Esophagus squamous epithelium (tissue), 5 donors: ENCODE measurements at places on chromosomes 3 and 15.
A peak's percentile ranks its signal among the peaks of the same experiment; 100 is the strongest.

DNA sequence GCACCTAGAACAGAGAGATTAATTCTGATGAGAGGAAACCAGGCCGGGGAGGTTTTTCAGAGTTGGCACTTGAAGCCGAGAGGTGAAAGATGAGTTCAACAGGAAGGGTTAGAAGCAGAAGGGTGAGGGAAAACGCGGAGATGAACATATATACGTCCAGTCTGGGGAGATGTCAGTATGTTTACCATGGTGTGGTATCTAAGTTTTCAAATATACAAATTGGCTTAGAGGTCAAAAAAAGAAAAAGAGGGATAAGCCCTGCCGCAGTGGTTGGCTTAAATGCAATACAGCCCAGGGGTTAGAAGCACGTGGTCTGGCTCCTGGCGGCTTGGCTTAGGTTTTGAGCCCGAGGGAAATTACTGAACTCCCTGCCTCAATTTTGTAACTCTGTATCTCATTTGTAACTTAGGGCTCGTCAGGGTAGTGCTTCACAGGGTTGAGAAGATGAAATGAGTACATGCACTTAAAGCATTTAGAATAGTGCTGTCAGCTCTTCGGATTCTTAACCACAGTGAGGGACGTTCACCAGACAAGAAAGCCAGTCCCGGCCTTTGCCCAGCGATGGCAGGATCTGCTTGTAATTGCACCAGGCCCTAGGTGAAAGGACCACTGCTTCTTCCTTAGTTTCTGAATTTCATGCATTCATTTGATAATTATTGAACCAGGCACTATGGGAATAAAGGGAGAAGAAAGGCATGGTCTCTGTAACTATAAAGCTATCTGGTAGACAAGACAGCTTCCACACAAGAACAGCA is 6.4 kb downstream of the HES1 start:
- DNase-seq: no peak
- peaks cover 8% of the 10 kb centered on the region for H3K36me3 ChIP-seq
- no peaks in the 10 kb centered on the region for H3K27me3 ChIP-seq
- H3K4me3 ChIP-seq: peak overlapping the region; percentile 28

- DNase-seq: no peak
- peaks cover 4% of the 10 kb centered on the region for H3K36me3 ChIP-seq
- no peaks in the 10 kb centered on the region for H3K27me3 ChIP-seq
- H3K4me1 ChIP-seq: peaks cover 8% of the 10 kb centered on the region
These were observed 28.6 kb upstream of the PLXNA1 start for GRCh38 chr3:126954141-126954842.

DNA sequence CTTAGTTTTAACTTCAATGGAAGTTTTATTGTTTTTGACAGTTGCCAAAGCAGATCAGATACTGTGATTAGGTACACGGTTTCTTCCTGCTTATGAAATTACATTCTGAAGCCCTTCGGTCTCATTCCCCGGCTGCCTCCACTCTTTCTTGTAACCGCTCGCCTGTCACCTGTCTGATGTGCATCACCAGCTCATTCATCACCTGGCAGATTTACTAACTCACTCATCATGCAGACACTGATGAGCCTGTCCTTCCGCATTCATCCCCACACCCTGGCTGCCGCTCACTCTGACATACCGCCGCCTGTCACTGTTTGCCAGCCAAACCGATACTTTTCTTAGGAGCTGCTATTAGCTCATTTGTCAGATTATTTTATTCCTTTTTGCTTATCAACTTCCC is 82.8 kb upstream of the NSMCE3 start:
- DNase-seq: no peak
- no peaks in the 10 kb centered on the region for H3K4me1 ChIP-seq
- no peak overlapping the region for H3K27ac ChIP-seq
- no peaks in the 10 kb centered on the region for H3K36me3 ChIP-seq
- no peak overlapping the region for H3K4me3 ChIP-seq
- H3K27me3 ChIP-seq: no peaks in the 10 kb centered on the region

- H3K4me1 ChIP-seq: no peaks in the 10 kb centered on the region
- H3K4me3 ChIP-seq: no peak overlapping the region
- H3K27ac ChIP-seq: no peak overlapping the region
- DNase-seq: no peak
These were observed 255.6 kb downstream of the MAGI1 start for GRCh38 chr3:65783117-65783516.

DNA sequence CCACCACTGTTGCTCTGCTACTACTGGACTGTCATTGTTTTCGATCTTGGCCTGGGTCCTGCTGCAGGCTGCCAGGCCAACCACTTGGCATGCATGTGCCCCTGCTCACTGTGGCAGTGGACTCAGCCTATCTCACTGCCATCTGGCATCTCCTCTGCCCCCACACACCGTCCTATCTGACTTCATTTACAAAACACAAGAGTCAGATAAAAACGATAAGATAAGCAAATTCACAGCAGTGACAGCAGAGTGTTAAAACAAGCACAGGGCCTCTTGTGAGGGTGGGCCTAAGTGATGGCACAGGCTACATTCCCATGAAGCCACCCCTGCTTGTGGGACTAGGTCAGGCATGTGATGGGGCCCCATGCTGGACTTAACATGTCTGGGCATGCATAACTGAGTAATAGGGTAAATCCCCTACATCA is 68.1 kb downstream of the CRYGS start:
- no peak overlapping the region for H3K4me3 ChIP-seq
- H3K36me3 ChIP-seq: no peaks in the 10 kb centered on the region
- H3K4me1 ChIP-seq: no peaks in the 10 kb centered on the region
- DNase-seq: no peak
- no peak overlapping the region for H3K27ac ChIP-seq

GRCh38 chr3:64295594-64295993 is 70.3 kb upstream of the PRICKLE2 start:
- H3K27me3 ChIP-seq: no peaks in the 10 kb centered on the region
- no peaks in the 10 kb centered on the region for H3K36me3 ChIP-seq
- no peak overlapping the region for H3K4me3 ChIP-seq
- H3K27ac ChIP-seq: no peak overlapping the region
- no peak for DNase-seq

- H3K27me3 ChIP-seq: no peaks in the 10 kb centered on the region
- no peak for DNase-seq
- peaks cover 13% of the 10 kb centered on the region for H3K4me1 ChIP-seq
These were observed 23.4 kb upstream of the CLEC3B start for GRCh38 chr3:45002720-45003119.

- DNase-seq: no peak
- no peak overlapping the region for H3K4me3 ChIP-seq
- H3K36me3 ChIP-seq: peaks cover 8% of the 10 kb centered on the region
These were observed 6.3 kb downstream of the TM4SF1 start for GRCh38 chr3:149371001-149371722.

- no peak overlapping the region for H3K4me3 ChIP-seq
- no peaks in the 10 kb centered on the region for H3K4me1 ChIP-seq
- no peaks in the 10 kb centered on the region for H3K27me3 ChIP-seq
- DNase-seq: no peak
These were observed 163.8 kb upstream of the CDIN1 start for GRCh38 chr15:36415643-36416042.

GRCh38 chr15:40032125-40032839 is 6.7 kb downstream of the SRP14 start:
- H3K4me3 ChIP-seq: no peak overlapping the region
- no peak for DNase-seq
- no peak overlapping the region for H3K27ac ChIP-seq
- no peaks in the 10 kb centered on the region for H3K27me3 ChIP-seq

DNA sequence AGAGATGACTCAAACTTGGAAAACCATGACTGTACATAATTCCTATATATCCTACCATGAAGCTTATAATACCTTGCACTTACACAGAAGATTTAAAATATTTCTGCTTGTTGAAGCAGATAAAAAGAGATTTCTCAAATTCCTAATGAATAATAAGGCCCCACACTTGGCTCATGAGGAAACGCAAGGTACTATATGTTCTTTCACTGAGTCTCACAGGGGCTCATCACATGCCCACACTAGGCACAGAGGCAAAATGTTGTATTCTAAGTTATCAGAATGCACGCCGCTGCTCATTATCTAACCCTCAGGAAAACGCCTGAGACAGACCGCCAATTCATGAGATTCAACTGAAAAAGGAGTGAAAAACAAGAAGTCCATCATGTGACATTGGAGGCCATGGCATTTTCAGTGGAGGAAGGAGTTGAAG is 5.6 kb downstream of the MYO1E start:
- H3K27ac ChIP-seq: peak overlapping the region; percentile 39
- H3K4me3 ChIP-seq: no peak overlapping the region
- DNase-seq: no peak
- peaks cover 22% of the 10 kb centered on the region for H3K4me1 ChIP-seq

GRCh38 chr3:97181704-97182103 is 367.3 kb downstream of the EPHA6 start:
- H3K4me3 ChIP-seq: no peak overlapping the region
- H3K27ac ChIP-seq: no peak overlapping the region
- no peaks in the 10 kb centered on the region for H3K4me1 ChIP-seq
- no peaks in the 10 kb centered on the region for H3K36me3 ChIP-seq

DNA sequence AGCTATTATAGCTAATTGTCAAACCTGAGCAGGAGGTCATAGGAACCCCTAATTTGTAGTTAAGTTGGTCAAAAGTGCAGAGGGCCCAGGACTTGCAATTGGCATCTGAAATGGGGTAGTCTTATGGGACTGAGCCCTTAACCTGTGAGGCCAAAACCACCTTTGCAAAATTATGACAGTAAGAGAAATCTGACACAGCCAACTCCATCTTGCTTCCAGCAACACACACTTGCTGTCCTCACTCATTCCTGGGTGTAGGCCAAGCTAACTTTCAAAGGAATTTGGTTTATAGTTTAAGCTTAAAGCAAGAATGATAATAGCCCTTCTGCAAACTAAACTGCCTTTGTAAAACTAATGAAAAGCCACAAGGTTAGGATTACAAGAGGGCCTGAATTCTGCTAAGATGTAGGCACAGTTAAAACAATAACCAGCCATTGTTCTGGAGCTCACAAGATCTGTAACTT is 57.6 kb upstream of the FRMD4B start:
- peaks cover 12% of the 10 kb centered on the region for H3K4me1 ChIP-seq
- no peak for DNase-seq
- H3K4me3 ChIP-seq: no peak overlapping the region
- H3K27ac ChIP-seq: no peak overlapping the region
- H3K36me3 ChIP-seq: no peaks in the 10 kb centered on the region
- H3K27me3 ChIP-seq: no peaks in the 10 kb centered on the region

DNA sequence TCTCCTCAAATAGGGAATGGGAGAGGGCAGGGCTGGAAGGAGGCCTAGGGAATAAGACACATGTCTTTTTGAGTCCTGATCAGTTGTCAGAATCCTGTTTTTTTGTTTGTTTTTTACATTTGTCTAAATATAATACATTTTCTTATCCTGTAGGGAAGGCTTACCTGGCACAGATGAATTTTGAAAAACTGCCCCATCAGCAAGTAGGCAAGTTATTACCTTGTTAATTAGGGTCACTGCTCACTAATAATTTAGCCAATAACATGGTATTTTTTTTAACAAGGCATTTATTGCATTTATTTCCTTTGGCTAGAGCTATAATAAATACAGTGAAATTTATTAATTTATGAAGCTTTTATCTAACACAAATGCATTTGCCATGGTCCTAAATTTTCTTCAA is 423.2 kb upstream of the ONECUT1 start:
- no peak overlapping the region for H3K27ac ChIP-seq
- no peaks in the 10 kb centered on the region for H3K4me1 ChIP-seq
- no peaks in the 10 kb centered on the region for H3K36me3 ChIP-seq
- no peak for DNase-seq
- no peaks in the 10 kb centered on the region for H3K27me3 ChIP-seq

- H3K4me3 ChIP-seq: no peak overlapping the region
- H3K36me3 ChIP-seq: no peaks in the 10 kb centered on the region
- H3K27ac ChIP-seq: no peak overlapping the region
- no peaks in the 10 kb centered on the region for H3K4me1 ChIP-seq
- no peaks in the 10 kb centered on the region for H3K27me3 ChIP-seq
- DNase-seq: no peak
These were observed 75.6 kb downstream of the APBA2 start for GRCh38 chr15:28961391-28961790.

- H3K4me1 ChIP-seq: peaks cover 23% of the 10 kb centered on the region
- no peaks in the 10 kb centered on the region for H3K27me3 ChIP-seq
- no peak overlapping the region for H3K4me3 ChIP-seq
- H3K36me3 ChIP-seq: no peaks in the 10 kb centered on the region
- no peak for DNase-seq
These were observed 25.4 kb downstream of the CYP8B1 start for GRCh38 chr3:42850263-42850662.

DNA sequence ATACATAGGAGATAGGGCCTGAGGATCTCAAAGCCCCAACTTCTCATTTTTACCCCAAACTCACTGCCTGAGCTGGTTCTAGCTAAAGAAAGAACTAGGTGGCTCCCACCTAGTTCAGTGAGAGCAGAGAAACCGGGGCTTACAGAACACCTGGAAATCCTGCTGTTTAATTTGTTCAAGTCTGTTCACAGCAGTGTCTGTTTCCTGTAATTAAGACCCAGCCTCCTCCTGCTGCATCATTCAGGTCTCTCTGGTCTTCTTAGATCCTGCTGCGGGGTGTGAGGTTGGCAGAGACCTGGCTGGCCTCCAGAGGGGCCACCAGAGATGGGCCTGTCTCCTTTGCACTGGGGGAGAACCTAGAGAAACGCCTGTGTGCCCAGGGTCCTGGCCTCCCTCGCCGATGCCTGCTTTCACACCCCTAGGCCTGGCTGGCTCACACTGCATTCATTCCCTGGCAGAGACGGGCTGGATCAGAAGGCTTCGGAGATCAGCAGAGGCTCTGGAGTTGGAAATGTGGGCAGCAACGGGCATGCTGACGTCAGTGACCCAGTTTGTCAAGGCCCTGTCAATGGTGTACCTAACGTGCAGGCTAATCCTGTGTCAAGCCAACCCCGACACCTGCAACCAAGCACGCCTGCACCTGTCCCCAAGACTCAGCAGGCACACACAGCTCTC is 4.9 kb upstream of the CHRNA3 start:
- H3K4me3 ChIP-seq: no peak overlapping the region
- no peaks in the 10 kb centered on the region for H3K36me3 ChIP-seq
- H3K27me3 ChIP-seq: no peaks in the 10 kb centered on the region
- DNase-seq: no peak

GRCh38 chr3:72120806-72121778 is 336.1 kb upstream of the PROK2 start:
- no peaks in the 10 kb centered on the region for H3K27me3 ChIP-seq
- H3K36me3 ChIP-seq: no peaks in the 10 kb centered on the region
- H3K4me1 ChIP-seq: no peaks in the 10 kb centered on the region
- no peak for DNase-seq
- H3K27ac ChIP-seq: no peak overlapping the region

DNA sequence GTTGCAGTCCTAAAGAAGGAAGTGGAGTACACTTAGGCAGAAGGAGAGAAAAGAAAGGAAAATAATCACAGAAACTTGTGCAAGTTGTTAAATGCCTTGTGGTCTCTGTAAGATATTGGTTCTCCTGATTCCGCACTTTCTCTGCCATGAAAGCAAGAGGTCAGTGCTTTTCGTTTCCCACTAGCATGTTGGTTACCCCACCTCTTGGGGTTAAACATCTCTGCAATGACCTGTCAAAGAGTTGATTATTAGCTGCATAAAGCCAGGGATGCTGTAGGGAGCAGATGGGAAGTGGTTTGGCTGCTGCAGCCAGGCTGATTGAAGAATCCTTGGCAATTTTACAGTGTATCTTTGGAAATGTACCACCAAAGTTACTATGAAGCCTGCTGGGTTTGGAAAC is 33.3 kb downstream of the ZNF609 start:
- H3K27ac ChIP-seq: no peak overlapping the region
- H3K36me3 ChIP-seq: peaks cover 6% of the 10 kb centered on the region
- DNase-seq: no peak
- H3K4me3 ChIP-seq: no peak overlapping the region

- H3K27me3 ChIP-seq: no peaks in the 10 kb centered on the region
- no peak overlapping the region for H3K4me3 ChIP-seq
- H3K27ac ChIP-seq: no peak overlapping the region
These were observed 628.2 kb upstream of the CFAP20DC start for GRCh38 chr3:59677747-59678702.
